ENCODE measurements at places on chromosomes 1 and 21. TPM values are rescaled to one million over a fixed set of nuclear protein-coding genes. Genes with fewer than 3 reads are reported as not detected.

RBM11 gene
- total RNA-seq = 0.57 TPM

SASS6 gene
- 1.2 TPM for total RNA-seq

AMY2B gene
- total RNA-seq = 31.1 TPM

PGLYRP3 gene
- not detected for total RNA-seq

RNU1-3 gene
- total RNA-seq = 6,195 TPM
